Hepatocyte (in vitro differentiated cells): ENCODE measurements at places on chromosomes 1 and 21.

- no peak for DNase-seq
Observed at GRCh38 chr1:29017235-29017634, 102.9 kb downstream of the EPB41 start.

- DNase-seq: no peak
Observed at GRCh38 chr1:90273241-90273774, 278.4 kb downstream of the ZNF326 start.

- DNase-seq: peak; percentile 2
Observed at GRCh38 chr1:234967121-234967520, 161.5 kb downstream of the TOMM20 start.

- no peak for DNase-seq
Observed at GRCh38 chr1:232390590-232390989, 239.3 kb downstream of the SIPA1L2 start.

DNA sequence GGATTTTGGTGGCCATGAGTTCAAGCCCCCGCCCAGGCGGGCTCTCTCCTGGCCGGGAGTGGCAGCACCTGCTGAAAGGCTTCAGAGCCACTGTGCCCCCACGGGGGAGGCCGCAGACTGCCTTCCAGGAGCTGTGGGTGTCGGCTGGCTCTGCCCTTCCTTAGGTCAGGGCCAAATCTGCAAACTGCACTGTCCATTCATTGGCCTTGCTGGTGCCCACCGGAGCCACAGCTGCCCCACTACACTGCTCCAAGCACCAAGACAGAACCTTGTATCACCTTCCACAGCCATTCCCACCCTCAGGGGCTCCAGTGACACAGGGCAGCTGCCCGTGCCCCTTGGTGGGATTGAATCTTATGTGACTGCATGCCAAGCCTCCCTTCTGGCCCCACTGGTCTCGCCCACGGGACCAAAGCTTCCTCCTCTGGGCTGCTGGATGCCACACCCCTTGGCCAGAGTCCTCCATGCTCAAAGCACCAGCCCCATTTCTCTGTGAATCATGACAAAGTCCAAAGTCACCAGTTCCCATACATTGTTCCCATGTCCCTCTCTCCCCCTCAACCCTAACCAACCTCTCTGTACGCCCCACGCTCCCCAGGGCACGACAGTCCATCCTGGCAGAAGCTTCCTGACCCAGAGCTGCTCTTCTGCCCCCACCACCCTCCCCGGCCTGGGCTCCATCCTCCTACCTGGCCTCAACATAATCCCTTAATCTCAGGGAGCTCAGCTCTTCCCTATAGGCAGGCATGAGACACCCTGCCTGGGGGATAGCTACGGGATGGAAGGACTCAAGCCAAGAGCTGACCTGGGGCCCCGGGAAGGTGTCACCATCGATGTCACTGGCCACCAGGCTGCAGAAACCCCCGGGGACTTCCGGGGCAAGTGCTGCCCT, 20.9 kb upstream of the GPR153 start:
- peak; percentile 53 for DNase-seq

GRCh38 chr1:156691191-156691590, 14.0 kb upstream of the NES start:
- no peak for DNase-seq

- no peak for DNase-seq
Observed at GRCh38 chr1:32894019-32894600, 7.1 kb downstream of the TMEM54 start.

DNA sequence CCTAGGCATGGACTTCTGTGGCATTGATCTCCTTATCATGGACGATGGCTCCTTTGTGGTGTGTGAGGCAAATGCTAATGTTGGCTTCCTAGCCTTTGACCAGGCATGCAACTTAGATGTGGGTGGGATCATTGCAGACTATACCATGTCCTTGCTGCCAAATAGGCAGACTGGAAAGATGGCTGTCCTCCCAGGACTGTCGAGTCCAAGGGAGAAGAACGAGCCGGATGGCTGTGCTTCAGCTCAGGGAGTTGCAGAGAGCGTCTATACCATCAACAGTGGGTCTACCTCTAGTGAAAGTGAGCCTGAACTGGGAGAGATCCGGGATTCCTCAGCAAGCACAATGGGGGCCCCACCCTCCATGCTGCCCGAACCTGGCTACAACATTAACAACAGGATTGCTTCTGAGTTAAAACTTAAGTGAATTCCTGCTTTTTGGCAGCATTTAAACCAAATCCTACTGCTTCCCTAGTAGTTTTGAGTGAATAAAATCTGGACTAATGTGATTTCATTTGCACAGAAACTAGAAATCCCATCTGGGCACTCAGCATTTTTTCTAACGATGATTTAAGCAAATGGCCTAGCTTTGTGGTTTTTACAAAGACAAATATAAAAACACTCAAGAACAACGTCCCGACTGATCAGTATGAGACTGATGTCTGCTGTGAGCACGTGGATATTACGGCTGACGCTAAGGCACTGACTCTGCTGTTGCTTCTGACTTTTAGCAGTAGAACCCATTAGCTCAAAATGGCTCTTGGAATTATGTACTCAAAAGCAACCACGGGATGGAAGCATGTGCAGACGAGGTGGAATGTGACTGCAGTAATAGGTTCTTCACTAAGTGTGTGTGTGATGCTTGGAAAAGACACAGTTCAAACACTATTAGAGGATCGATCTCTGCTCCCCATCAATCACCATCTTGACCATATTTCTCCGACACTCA, 34.2 kb downstream of the RIMKLA start:
- DNase-seq: no peak

GRCh38 chr1:186178426-186179043, 196.5 kb downstream of the TPR start:
- DNase-seq: no peak

GRCh38 chr1:3790500-3790923, 5.8 kb downstream of the LRRC47 start:
- DNase-seq: no peak

- no peak for DNase-seq
Observed at GRCh38 chr1:51423073-51423821, 92.9 kb upstream of the TTC39A start.

DNA sequence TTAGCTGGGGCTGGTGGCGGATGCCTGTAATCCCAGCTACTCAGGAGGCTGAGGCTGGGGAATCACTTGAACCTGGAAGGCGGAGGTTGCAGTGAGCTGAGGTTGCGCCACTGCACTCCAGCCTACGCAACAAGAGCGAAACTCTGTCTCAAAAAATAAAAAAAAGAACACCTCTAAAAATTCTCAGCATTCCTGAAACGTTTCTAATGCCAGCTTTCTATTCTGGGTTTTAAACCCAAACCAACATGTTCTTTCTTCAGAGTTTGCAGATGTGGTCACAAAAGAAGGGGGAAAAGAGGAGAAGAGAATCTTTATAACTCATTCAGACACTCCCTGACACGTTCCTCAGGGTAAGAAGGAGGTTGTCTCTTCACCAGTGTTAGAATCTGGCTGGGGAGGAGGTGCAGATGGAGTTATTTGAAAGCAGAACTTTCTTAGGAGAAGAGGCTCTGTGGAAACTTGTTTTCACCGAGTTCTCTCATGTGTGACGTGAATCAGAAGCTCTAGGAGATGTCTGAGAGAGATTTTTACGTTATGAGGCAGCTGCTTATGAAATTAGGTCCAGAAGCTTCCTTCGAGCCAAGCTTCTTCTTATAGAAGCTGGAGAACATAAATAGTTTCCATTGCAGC, 17.8 kb upstream of the CNR2 start:
- peak; percentile 57 for DNase-seq
